NCI-H1048 (cell line): ENCODE measurements at places on chromosomes 7 and 10.

- DNase-seq: no peak
These were observed 16.0 kb downstream of the SFTPD start for GRCh38 chr10:79932841-79933379.

- no peak for DNase-seq
These were observed 20.8 kb upstream of the DDIT4 start for GRCh38 chr10:72252972-72253371.

DNA sequence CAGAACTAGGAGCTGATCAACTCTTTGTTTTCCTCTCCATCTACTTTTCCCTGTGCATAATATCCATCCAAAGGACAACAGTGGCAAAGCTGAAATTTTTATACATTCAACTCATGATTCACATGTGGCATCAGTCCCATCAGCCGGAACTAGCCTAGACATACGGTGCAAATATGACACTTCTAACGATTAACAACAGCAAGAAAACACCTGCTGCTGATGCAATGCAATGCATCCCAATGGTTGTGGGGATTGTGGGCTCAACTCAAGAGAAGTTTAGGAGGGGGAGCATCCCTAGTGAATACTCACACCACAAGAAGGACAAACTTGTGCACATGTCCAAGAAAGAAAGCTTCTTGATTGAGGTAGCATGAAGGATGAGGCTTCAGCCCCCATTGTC is 20.5 kb upstream of the STK17A start:
- no peak for DNase-seq

DNA sequence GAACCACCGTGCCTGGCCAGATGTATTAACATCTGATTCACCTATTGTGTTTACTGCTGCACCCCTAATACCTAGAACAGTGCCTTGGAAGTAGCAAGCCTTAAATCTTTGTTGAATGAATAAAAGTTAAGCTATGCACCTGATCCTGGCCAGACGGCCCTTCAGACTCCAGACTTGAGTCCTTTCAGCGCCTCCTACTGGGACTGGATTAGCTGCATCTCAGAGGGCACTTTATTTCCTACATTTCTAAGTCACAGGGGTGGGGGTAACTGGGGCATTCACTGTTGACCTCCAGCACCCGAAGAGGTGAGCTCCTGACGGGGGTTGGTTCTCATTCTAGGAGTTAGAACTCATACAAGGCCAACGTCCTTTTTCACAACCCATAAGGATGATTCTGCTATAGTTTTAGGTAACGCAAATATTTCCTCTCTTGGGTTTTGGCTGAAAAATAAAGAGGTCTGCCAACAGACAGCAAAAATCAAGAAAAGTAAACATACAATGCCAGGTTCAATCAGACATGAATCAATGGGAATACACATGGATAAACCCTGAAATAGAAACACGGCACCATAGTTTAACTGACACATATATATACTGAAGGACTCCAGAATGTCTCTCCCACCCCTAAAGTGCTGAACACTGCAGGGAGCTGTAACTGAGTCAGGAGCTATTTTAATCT is 48.0 kb upstream of the DLG5 start:
- no peak for DNase-seq

DNA sequence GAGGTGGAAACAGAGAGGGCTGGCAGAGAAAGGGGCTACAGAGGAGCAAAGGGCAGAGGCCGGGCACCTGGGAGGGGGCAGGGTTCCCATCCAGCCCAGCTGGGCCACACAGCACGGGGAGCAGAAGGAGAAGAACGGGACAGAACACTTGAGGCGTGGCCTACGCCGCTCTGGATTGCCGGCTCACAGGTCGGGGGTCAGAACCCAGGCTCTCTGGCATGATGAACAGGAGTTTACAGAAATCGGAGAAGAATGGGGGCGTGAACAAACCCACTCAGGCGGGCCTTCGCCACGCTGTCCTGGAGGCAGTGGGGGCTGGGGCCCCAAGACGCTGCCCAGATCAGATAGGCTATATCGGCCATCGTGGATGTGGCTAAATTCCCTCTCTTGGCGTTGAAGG is 362.2 kb upstream of the SHH start:
- DNase-seq: no peak

DNA sequence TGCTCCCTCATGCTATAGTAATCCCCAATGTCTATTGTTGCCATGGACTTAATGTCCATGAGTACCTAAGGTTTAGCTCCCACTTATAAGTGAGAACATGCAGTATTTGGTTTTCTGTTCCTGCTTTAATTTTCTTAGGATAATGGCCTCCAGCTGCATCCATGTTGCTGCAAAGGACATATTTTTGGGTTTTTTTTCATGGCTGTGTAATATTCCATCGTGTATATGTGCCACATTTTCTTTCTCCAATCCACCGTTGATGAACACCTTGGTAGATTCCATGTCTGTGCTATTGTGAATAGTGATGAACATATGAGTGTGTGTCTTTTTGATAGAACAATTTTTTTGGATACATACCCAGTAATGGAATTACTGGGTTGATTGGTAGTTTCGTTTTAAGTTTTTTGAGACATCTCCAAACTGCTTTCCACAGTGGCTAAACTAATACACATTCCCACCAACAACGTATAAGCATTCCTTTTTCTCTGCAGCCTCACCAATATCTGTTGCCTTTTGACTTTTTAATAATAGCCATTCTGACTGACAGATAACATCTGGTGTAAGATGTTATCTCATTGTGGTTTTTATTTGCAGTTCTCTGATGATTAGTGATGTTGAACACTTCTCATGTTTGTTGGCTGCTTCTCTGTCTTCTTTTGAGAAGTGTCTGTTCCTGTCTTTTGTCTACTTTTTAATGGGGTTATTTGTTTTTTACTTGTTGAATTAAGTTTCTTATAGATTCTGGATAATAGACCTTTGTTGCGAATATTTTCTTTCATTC is 68.8 kb upstream of the IFRD1 start:
- DNase-seq: no peak

DNA sequence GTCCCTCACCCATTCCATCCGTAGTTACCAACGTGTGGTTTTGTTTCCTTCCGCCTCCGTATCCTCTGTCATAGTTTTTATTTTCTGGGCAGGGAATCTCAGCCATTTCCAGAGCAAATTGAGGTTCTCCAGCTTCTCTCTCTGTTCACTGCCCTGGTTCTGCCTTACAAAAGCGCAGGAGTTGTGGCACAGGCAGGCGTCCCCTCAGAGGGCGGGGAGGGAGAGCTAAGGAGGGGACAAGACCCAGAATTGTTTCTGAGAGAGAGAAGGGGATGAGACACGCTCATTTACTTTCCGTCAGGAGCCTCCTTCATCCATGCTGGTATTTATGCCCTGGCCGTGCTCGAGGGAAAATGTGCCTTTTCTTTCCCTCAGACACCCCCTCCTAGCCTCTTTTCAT is 71.0 kb downstream of the SH2D4B start:
- no peak for DNase-seq

DNA sequence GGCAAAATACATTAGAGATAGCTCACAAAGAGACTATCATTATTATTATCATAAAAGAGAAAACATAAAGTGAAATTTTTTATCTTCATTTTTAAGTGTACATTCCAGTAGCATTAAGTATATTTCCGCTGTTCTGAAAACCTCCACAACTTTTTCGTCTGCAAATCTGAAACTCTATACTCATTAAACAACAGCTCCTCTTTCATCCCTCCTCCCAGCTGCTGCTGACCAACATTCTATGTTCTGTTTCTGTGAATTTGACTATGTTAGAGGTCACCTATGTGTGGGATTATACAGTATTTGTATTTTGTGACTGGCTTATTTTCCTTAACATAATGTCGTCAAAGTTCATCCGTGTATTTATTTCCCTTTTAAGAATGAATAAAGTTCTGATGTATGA is 429.3 kb upstream of the TPK1 start:
- no peak for DNase-seq

DNA sequence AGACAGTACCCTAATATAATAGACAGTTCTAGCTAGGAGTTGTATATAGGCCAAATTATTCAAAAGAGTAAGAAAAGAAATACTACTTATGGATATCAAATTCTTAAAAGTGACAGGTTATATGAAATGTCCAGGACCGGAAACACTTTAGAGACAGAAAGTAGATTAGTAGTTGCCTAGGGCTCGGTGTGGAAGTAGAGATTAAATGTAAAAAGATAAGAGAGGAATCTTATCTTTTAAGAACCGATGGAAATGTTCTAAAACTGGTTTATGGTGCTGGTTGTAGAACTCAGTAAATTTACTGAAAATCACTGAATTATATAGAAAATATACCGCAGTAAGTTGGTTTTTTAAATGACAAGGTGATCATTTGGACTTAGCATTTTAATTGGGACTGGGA is 147.5 kb upstream of the ASAH2 start:
- no peak for DNase-seq

- DNase-seq: no peak
These were observed 85.2 kb downstream of the GRID1 start for GRCh38 chr10:86281396-86281795.

DNA sequence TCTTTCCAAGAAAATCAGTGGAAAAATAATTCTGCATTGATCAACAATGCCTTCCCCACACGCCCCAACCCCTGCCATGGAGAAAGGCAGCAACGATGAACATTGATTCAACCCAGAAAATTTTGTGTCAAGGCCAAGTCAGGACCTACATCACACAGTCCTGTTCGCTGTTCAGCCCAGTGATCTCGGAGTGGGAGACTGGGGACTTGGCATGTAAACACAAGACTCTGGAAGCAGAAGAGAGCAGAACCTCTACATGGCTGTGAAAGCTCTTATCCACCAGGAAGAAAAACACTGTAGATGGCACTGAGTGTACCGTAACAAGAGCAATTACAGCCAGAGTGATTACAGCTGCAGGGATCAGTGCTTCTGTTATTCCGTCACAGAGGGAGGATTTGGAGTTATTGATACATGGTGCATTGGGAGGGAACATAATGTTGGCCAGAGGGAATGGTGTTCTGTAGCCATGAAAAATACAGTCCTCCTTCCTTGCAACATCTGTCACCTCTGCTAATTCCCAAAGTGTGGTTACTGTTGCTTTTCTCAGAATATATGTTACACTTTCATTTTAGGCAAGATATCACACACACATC is 136.6 kb downstream of the IQUB start:
- no peak for DNase-seq

DNA sequence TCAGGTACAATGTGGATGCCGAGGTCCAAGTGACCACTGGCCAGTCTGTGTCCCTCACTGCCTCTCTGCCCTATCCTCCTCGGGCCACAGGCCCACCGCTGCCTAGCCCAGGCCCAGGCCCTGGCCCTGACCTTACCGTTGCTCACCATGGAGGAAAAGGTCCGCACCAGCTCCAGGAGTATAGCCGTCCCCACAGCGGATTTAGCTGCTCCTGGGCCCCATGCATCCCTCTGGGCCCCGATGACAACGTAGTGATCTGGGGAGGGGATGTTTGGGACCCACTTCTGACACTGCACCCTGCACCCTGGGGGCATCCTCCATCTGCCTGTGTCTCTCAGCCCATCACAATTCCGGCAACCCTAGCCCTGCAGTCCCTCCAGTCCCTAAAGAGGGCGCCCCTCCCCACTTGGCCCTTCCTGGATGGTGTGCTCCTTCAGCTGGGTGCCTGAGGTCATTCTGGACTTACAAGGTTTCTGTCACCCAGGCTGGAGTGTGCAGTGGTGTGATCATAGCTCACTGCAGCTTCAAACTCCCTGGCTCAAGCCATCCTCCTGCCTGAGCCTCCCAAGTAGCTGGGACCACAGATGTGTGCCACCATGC is 12.1 kb downstream of the TFR2 start:
- DNase-seq: no peak

DNA sequence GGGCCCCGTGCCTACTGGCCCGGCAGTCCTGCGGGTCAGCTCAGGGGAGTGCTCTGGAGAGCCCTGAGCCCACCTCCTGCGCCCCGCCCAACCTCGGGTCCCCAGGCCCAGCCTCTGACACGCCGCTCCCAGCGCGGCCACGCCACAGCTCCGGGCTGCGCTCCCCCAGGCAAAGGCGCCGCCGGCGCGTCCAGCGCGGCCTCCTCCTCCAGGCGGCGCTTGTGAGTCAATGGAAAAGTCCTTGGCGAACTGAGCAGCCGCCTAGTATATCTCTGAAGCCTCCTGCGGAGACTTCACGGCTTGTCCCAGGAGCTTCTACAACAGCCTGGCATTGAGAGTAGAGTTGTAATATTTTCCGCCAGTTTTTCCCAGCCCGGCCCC is 29.5 kb upstream of the BMS1 start:
- no peak for DNase-seq

DNA sequence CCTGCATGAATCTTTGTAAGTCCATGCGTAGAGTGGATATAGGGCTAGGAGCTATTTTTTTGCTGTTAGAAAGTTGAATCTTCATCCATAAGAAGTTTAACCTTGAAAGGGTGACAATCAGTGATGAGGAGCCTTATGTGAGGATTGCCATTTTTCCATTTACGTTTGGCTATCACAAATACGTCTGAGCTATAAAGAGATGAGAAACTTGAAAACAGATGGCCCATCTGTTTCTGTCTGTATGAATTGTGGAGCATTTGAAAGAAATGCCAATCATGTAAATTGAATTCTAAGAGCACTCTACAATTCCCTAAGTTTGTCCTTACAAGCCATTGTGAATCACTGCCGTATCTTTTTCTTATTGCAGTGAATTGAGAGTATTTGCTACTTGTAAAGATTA is 169.8 kb upstream of the TEX47 start:
- DNase-seq: no peak

GRCh38 chr10:78552261-78552811 is 516.4 kb upstream of the ZMIZ1 start:
- DNase-seq: no peak

- DNase-seq: no peak
These were observed 59.3 kb upstream of the IGFBP3 start for GRCh38 chr7:45980181-45980905.

- no peak for DNase-seq
These were observed 19.2 kb downstream of the GNA12 start for GRCh38 chr7:2824678-2825461.

DNA sequence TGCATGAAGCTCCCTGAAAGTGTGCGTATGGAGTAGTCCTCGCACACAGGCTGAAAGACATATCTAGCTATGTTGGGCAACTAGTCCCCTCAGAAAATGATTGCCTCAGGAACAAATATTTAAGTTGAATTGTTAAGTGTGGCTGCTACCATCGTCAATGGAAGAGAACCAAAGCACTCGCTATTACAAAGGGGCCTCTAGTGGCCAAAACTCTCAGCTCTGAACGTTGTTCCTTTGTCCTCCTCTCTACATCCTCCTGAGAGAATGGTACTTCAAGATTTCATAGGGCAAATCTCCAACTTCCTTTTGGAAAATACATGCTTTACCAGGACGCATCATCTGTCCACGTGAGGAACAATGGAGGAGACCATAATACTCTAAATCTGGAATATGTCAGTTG is 209.9 kb downstream of the NRG3 start:
- no peak for DNase-seq

GRCh38 chr7:13067036-13067435 is 379.6 kb downstream of the ARL4A start:
- no peak for DNase-seq

- no peak for DNase-seq
These were observed 61.9 kb downstream of the FAM171A1 start for GRCh38 chr10:15309221-15309620.

GRCh38 chr7:128259131-128260061 is 18.3 kb downstream of the LEP start:
- DNase-seq: no peak

GRCh38 chr10:22342421-22342820 is 2.9 kb upstream of the SPAG6 start:
- no peak for DNase-seq
